ENCODE measurements at places on chromosomes 7 and 10. TPM values are rescaled to one million over a fixed set of nuclear protein-coding genes. Genes with fewer than 3 reads are reported as not detected.

FEZF1 gene
- total RNA-seq, result not detected

TCF7L2 gene
- 4.7 TPM for total RNA-seq

NUTM2A gene
- 1.3 TPM for total RNA-seq

ANKRD30A gene
- total RNA-seq, result not detected

DGKB gene
- total RNA-seq, result not detected

MACC1 gene
- total RNA-seq, result 7.9 TPM

SCART1 gene
- total RNA-seq, result 0.58 TPM

FFAR4 gene
- not detected for total RNA-seq

ERVW-1 gene
- not detected for total RNA-seq

RAB18 gene
- 89.4 TPM for total RNA-seq

CDK1 gene
- total RNA-seq, result 88.8 TPM

SEMA3D gene
- 8.3 TPM for total RNA-seq

SNX13 gene
- total RNA-seq, result 20.3 TPM

TFEC gene
- total RNA-seq, result not detected

CC2D2B gene
- 0.24 TPM for total RNA-seq

OR2F2 gene
- not detected for total RNA-seq

LZTS2 gene
- 38.0 TPM for total RNA-seq

CH25H gene
- not detected for total RNA-seq

CYP3A4 gene
- not detected for total RNA-seq

TBX20 gene
- not detected for total RNA-seq

HOXA3 gene
- total RNA-seq, result 1.2 TPM

GRK5 gene
- total RNA-seq, result 14.8 TPM

ACSL5 gene
- not detected for total RNA-seq

RADIL gene
- total RNA-seq, result 0.07 TPM

ASB15 gene
- total RNA-seq, result not detected

DNAJC12 gene
- total RNA-seq, result 0.21 TPM

STEAP2 gene
- 6.1 TPM for total RNA-seq

GNAT3 gene
- not detected for total RNA-seq

CYP2C8 gene
- 0.07 TPM for total RNA-seq

PDE6C gene
- total RNA-seq, result not detected

PNLIPRP2 gene
- not detected for total RNA-seq

LIPK gene
- not detected for total RNA-seq

SEMA4G gene
- 1.1 TPM for total RNA-seq

SNX10 gene
- total RNA-seq, result 7.4 TPM

TEX47 gene
- not detected for total RNA-seq

PTF1A gene
- not detected for total RNA-seq

OLAH gene
- total RNA-seq, result not detected

PODXL gene
- total RNA-seq, result 0.53 TPM

CLDN3 gene
- not detected for total RNA-seq

OPTN gene
- total RNA-seq, result 101 TPM

SYT15B gene
- total RNA-seq, result not detected

PIP gene
- not detected for total RNA-seq

ADIRF gene
- 107 TPM for total RNA-seq

PPP3CB gene
- total RNA-seq, result 33.7 TPM

ADAM12 gene
- 0.07 TPM for total RNA-seq

SLC26A4 gene
- 0.14 TPM for total RNA-seq

PLCE1 gene
- total RNA-seq, result 0.11 TPM

WNT2 gene
- total RNA-seq, result not detected

TET1 gene
- 0.51 TPM for total RNA-seq

AKR1E2 gene
- 1.9 TPM for total RNA-seq

ITPRID1 gene
- total RNA-seq, result not detected

NPC1L1 gene
- not detected for total RNA-seq
